ENCODE measurements at places on chromosomes 2 and 18. TPM values are rescaled to one million over a fixed set of nuclear protein-coding genes. Genes with fewer than 3 reads are reported as not detected.

The RETSAT gene
- total RNA-seq, result 39.6 TPM

The DPP4 gene
- total RNA-seq, result 2.1 TPM

The AGXT gene
- 0.31 TPM for total RNA-seq

The DTNA gene
- 55.7 TPM for total RNA-seq

The SALL3 gene
- total RNA-seq, result 0.44 TPM

The POU3F3 gene
- not detected for total RNA-seq

The SP110 gene
- total RNA-seq, result 26.1 TPM

The ITM2C gene
- total RNA-seq, result 227 TPM

The TEX44 gene
- total RNA-seq, result not detected

The CTNNA2 gene
- not detected for total RNA-seq

The RAX gene
- not detected for total RNA-seq

The HRH4 gene
- total RNA-seq, result not detected

The TUBB8B gene
- total RNA-seq, result not detected

The RFX8 gene
- total RNA-seq, result not detected

The CDK15 gene
- 2.3 TPM for total RNA-seq

The DNAJC5G gene
- total RNA-seq, result not detected

The CPLX4 gene
- total RNA-seq, result not detected

The DUSP2 gene
- total RNA-seq, result 2.6 TPM

The SKOR2 gene
- total RNA-seq, result not detected

The ZNF638 gene
- total RNA-seq, result 209 TPM

The SUPT7L gene
- total RNA-seq, result 33.7 TPM

The PAX8 gene
- total RNA-seq, result 160 TPM

The ITGA4 gene
- 7.4 TPM for total RNA-seq

The MYCN gene
- total RNA-seq, result 3.7 TPM

The MBD2 gene
- 95.7 TPM for total RNA-seq

The SLC38A11 gene
- total RNA-seq, result 2.4 TPM

The SGO2 gene
- total RNA-seq, result 1.7 TPM
